Stomach (tissue), 19 donors: ENCODE measurements at places on chromosomes 12 and 14. TPM values are rescaled to one million over a fixed set of nuclear protein-coding genes. Genes with fewer than 3 reads are reported as not detected.
A peak's percentile ranks its signal among the peaks of the same experiment; 100 is the strongest.

- H3K4me1 ChIP-seq = peaks cover 4% of the 10 kb centered on the region
- peak overlapping the region; percentile 58 for H3K27ac ChIP-seq
- H3K4me3 ChIP-seq = peak overlapping the region; percentile 24
- no peaks in the 10 kb centered on the region for H3K27me3 ChIP-seq
- DNase-seq = peak; percentile 53
- H3K36me3 ChIP-seq = no peaks in the 10 kb centered on the region
These were observed 113.4 kb upstream of the PELI2 start for GRCh38 chr14:56004786-56005185.

DNA sequence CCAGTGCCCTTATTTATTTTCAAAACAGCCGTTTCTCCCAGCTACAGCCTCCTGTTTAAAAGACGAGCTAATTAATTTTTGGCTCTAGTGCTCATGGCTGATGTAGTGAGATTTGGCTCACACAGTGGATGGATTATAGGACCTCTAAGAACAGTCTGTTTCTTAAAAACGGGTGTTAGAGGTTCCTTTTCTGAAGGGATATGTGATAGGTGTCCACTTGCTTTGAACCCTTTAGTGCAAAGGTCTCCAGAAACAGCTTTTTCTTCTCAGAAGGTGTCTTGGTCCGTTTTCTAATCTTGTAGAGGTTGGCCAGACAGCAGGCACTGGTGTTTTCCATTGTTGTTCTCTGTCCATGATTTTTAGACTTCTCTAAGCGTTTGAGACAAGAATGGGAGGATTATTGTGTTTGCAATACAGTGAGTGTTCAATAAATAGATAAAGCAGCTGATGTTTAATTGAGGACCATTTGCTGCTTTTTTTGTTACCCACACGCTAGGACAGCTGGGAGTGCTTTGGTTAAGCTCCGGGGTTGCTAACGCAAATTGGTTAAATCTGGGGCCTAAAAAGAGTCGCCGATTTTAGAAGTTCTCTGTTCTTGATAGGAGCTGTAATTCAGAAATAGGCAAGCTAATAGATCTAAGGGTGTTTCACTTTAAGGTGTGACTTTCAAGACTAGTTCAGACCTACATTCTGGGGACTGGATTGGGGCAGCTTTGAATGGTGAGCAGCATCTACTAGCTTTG, 1.0 kb downstream of the BORCS5 start:
- H3K4me1 ChIP-seq = no peaks in the 10 kb centered on the region
- no peak for DNase-seq
- peak overlapping the region; percentile 99 for H3K27ac ChIP-seq

DNA sequence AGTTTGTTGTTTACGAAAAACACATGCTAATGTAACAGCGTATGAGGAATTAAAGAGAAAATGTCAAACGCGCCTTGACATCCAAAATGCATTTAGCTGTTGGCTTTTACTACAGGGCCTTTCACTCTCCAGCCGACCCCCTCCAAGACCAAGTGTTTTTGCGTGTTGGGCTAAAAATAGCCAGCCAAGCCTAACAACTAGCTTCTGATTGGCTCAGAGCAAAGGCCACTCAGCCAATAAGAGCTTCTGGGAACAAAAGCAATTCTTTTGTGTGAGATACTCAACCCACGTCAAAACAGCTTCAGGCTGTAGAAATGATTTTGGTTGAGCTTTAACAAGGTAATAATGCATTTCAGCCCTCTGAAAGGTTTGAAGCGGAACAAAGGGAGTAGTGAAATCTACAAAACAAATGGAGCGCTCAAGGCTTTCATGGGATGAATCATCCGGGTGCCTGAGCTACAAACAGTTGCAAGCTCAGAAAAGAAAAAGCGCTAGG, 198.7 kb upstream of the DCN start:
- peak; percentile 48 for DNase-seq
- no peaks in the 10 kb centered on the region for H3K36me3 ChIP-seq
- peak overlapping the region; percentile 64 for H3K27ac ChIP-seq
- no peaks in the 10 kb centered on the region for H3K4me1 ChIP-seq
- H3K4me3 ChIP-seq = peak overlapping the region; percentile 49
- H3K27me3 ChIP-seq = no peaks in the 10 kb centered on the region

GRCh38 chr12:106234449-106234848, 13.4 kb downstream of the CKAP4 start:
- no peak overlapping the region for H3K27ac ChIP-seq
- H3K4me1 ChIP-seq = no peaks in the 10 kb centered on the region
- H3K4me3 ChIP-seq = no peak overlapping the region
- peaks cover 16% of the 10 kb centered on the region for H3K36me3 ChIP-seq

- no peaks in the 10 kb centered on the region for H3K27me3 ChIP-seq
- no peak overlapping the region for H3K27ac ChIP-seq
- no peak overlapping the region for H3K4me3 ChIP-seq
- DNase-seq = no peak
- H3K36me3 ChIP-seq = peaks cover 34% of the 10 kb centered on the region
These were observed 19.4 kb downstream of the EVL start for GRCh38 chr14:100084591-100084990.

DNA sequence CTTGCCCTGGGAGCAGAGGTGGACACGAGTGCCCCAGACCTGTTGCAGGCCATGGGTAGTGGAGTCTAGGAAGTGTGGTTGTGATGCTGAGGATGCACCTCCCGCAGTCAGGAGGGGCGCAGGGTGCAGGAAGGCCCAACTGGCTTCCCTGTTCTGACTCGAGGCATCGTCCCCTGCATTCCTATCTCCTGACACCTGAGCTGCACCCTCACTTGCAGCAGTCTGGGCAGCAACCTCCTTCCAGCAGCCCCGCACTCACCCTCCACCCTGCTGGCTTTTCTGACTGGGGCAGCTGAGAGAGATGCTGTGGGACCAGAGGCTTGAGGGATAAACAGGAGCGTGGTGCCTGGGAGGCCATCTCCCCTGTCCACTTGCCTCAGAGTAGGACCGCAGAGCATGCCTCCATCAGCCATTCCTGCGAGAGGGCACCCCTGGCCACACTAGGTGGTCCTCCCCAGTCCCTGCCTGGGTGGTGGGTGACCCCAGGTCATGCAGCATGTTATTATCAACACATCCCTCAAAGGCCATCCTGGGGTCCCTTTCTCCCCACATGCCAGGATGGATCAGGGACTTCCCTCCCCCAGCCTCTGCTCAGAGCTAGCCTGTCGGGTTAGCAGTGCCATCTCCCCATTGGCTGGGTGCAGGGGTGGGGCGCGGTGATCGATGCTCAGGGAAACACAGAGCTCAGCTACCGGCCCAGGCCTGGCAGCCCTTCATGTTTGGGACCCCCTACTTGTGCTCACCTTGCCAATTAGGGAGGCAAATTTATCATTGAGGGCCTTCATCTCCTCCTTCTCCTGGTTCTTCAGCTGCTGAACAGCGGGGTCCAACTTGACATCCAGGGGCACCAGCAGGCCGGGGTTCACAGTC, 719 bp downstream of the KRT80 start:
- peaks cover 31% of the 10 kb centered on the region for H3K4me1 ChIP-seq
- no peak overlapping the region for H3K4me3 ChIP-seq
- peak overlapping the region; percentile 76 for H3K27ac ChIP-seq
- no peak for DNase-seq
- H3K36me3 ChIP-seq = no peaks in the 10 kb centered on the region

DNA sequence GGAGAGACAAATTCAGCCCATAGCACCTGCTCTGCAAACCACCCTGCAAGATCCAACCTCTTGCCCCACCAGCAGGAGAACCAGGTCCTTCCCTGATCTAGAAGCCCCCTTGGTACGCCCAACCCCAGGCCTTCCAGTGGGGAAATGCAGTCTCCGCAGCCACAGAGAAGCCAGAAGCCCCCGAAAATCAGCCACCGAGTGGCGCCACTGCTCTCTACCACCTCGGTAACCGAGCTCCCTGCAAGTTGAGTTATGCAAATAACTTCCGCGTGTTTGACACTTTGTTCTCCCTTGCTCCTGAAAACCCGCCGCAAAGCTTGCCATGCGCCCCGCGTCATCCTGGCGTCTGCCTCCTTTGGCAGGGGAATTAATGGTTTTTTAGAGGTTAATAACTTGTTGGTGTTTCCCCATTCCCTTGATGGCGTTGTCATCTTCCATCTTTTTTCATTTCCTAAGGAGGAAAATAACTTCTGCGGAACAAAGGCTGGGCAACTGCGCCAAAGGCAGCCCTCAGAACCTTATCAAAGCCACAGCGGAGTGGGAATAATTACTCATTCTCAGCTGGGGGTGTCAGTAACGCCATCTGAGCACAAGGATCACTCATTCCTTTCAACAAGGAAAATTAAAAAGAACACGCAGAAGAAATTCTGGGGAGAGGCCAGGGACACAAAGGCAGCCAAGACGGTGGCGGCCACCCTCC, 60.4 kb downstream of the FZD10 start:
- no peaks in the 10 kb centered on the region for H3K36me3 ChIP-seq
- H3K27ac ChIP-seq = no peak overlapping the region
- no peak for DNase-seq
- H3K4me3 ChIP-seq = no peak overlapping the region

The EMP1 gene
- total RNA-seq = 66.9 TPM

The TMEM132D gene
- total RNA-seq = not detected
